ENCODE measurements at places on chromosomes 1 and 21. TPM values are rescaled to one million over a fixed set of nuclear protein-coding genes. Genes with fewer than 3 reads are reported as not detected.

DNA sequence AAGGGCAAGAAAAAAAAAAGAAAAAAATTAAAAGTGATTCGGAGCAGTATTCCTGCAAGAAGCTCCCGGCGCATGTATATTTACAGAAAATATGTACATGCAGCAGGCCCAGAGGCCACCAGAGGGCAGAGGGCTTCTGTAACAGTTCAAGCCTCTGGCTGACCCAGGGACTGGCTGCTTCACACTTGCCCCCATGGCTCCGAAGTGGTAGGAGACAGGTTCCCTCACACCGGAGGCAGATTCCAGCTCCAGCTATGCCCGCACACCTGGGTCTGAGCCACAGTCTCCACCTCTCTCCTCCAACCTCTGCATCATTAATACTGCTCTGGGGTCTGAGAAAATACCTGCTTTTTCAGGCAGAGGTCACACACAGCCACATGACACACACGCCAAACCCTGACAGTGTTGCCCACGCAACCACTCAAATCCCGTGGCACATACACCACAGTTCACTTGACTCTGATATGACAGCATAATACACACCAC, 2.2 kb upstream of the ARHGAP30 start:
- no peak overlapping the region for H3K4me3 ChIP-seq
- peak; percentile 55 for DNase-seq

The IGSF21 gene
- 1.1 TPM for total RNA-seq

- H3K27ac ChIP-seq = no peak overlapping the region
- no peaks in the 10 kb centered on the region for H3K36me3 ChIP-seq
- no peaks in the 10 kb centered on the region for H3K27me3 ChIP-seq
Measured at GRCh38 chr1:238340989-238341388, 450.3 kb upstream of the ZP4 start.

GRCh38 chr1:17624611-17625233, 85.2 kb downstream of the ARHGEF10L start:
- no peaks in the 10 kb centered on the region for H3K27me3 ChIP-seq
- peaks cover 74% of the 10 kb centered on the region for H3K36me3 ChIP-seq
- H3K27ac ChIP-seq = no peak overlapping the region
- DNase-seq = no peak
- H3K4me1 ChIP-seq = no peaks in the 10 kb centered on the region
- no peak overlapping the region for H3K4me3 ChIP-seq

GRCh38 chr1:77889671-77890070, 1.2 kb downstream of the NEXN start:
- no peak for DNase-seq
- H3K27me3 ChIP-seq = no peaks in the 10 kb centered on the region
- no peak overlapping the region for H3K4me3 ChIP-seq
- H3K4me1 ChIP-seq = peaks cover 10% of the 10 kb centered on the region
